ENCODE measurements at places on chromosomes 11 and 22.

DNA sequence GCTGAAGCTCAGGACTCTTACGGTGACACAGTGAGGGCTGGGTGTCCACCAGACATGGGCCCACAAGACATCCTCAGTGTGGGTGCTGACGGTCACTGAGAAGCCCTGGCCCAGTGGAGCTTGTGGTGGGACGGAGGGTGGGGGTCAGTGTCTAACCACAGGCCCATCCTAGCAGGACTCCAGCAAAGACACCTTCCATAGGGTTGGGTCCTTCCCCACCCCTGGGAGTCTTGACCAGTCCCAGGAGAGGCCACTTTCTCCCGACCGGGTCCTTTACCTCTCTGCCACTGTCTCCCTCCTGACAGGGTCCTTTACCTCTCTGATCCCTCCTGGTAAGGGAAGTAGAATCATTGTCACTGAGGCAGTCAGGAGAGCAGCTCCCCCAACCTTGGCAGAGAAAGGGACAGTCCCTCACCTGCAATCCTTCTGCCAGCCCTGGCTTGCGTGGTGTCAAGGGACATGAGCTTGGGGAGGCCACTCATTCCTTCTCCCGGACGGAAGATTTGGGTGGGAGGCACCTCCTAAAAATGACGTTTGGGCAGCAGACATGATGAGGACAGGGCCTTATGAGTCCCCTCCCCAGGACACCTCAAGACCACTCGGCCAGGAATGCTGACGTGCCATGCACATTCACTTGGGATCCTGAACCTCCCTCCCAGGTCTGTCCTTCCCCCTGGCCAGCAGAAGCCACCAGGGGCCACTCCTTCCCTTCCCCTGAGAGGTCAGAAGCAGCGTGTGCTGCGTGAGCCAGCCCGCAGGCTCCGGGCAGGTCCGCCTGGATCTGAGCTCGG, 91.5 kb upstream of the FGF3 start:
- DNase-seq: no peak

GRCh38 chr11:72657411-72658100, 16.7 kb downstream of the PDE2A start:
- no peak for DNase-seq

- DNase-seq: peak; percentile 89
These were observed 16.2 kb downstream of the API5 start for GRCh38 chr11:43327987-43328386.

DNA sequence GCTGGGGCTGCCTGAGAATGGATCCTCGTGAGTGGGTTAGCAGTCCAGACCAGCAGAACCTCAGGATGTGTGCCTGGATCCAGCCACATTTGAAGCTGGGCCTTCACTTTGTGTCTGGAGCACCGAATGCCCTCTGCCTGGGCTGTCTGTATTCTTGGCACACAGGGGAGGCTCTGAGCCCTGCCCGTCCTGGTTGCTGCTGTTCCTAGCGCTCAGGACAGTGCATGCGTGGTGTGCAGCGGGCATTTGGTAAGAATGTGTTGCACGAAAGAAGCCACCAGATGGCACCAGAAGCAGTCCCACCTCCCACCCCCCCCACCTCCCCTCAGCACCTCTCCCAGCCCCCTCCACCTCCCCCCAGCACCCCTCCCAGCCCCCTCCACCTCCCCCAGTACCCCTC, 4.1 kb upstream of the MAPK11 start:
- DNase-seq: peak; percentile 59

GRCh38 chr11:27124514-27125264, 84.1 kb downstream of the BBOX1 start:
- DNase-seq: peak; percentile 52

- DNase-seq: no peak
These were observed 12.2 kb upstream of the MFNG start for GRCh38 chr22:37498289-37498909.

DNA sequence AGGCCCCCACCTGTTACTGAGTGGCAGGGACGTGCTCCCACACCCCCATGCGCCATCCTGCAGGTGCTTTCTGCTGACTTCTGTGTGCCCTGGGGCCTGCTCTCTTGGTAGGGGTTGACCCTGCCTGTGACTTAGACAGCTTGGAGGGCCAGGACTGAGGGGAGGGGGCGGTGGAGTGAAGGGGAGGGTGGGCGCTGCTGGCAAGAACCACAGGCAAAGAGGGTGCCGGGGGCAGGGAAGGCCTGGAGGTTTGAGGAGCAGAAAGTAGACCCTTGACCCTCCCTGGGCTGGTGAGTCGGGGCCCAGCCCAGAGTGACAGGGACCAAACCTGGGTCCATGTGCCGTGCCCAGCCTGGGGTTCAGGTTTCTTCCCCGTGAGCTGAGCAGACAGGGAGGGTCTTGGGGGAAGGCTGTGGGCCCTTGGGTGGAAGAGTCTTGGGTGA, 17.8 kb downstream of the KCNQ1 start:
- no peak for DNase-seq

- no peak for DNase-seq
These were observed 1.9 kb upstream of the SMDT1 start for GRCh38 chr22:42077486-42078125.

DNA sequence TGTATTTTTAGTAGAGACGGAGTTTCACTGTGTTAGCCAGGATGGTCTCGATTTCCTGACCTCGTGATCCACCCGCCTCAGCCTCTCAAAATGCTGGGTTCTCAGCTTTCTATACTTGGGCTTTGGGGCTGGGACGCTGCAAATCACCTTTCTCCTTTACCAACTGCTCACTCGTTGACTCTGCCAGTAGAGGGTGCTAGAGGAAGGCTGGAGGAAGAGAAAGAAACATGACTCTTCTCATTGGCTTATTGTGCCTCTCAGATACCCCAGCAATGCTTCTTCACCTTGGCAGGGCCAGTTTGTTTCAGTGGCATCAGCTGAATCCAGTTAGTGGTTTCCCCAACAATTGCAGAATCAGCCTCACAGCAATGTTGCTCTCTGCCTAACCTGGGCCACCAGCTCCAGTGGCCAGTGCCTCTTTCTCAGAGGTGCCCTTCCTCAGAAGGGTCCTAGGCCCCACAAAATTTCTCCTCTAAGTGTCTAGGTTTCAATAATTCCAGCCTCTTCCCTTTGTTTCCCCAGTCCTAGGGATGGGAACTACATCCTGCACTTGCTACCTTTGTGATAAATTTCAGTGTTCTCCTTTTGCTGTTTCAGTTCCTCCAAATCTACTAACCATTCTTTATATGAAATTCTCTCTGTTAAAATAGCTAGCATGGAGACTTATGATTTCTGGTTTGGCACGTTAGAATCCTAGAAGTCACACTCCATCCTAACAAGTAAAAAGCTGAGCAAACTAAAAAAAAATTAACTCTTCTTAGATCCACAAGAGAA, 71.5 kb upstream of the VSTM5 start:
- peak; percentile 67 for DNase-seq

GRCh38 chr11:71300187-71300586, 47.8 kb upstream of the SHANK2 start:
- no peak for DNase-seq

GRCh38 chr11:122240638-122241037, 124.6 kb upstream of the BLID start:
- DNase-seq: no peak

GRCh38 chr11:134282121-134283045, 6.2 kb downstream of the GLB1L3 start:
- no peak for DNase-seq

DNA sequence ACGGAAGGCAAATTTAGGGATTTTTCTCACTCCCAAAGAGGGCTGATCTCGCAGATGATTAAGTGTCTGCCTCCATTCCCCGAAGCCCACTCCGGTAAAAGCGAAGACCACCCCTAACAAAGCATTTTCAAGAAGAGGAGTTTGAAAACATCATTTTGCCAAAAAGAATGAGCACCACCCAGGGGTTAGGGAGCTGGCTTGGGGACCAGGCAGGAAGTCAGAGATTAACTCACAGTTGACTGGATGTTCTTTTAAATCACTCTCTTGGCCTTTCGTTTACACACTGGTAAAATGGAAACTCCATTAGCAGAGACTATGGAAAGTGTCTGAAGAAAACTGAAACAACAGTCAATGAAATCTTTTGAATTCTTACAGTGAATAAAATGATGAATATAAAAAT, 7.9 kb upstream of the TRIM44 start:
- no peak for DNase-seq

- no peak for DNase-seq
These were observed 103.5 kb downstream of the KCNC1 start for GRCh38 chr11:17838102-17838501.

- DNase-seq: no peak
These were observed 18.8 kb upstream of the ST3GAL4 start for GRCh38 chr11:126336671-126337101.

DNA sequence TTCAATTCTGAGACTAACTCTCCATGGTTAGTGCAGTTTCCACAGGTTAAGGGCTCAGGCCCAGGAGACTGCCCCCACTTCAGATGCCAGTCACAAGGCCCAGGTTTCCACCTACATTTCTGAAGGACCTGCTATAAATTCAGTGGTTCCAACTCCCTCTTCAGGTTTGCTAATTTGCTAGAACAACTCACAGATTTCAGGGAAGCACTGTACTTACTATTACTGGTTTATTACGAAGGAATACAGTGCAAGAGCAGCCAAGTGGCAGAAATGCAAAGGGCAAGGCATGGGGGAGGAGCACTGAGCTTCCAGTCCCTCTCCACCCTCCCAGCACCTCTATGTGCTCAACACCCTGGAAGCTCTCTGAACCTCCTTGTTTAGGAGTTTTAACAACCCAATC, 39.3 kb upstream of the SPON1 start:
- no peak for DNase-seq

GRCh38 chr11:77055101-77055561, 11.6 kb upstream of the CAPN5 start:
- DNase-seq: no peak

DNA sequence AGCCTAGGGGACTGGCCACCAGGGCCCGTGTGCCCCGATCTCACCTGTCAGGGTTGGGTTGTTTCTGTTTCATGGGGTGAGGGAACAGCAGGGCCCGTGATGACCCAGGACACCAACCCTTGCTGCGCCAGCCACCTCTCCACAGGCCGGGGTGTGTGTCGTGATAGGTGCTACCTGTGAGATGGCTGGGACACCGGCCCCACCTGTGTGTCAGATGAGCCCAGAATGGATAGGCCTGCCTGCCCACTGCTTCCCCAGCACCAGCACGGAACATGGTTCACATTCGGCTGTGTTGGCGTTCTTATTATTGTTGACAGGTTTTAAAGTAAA, 7.1 kb downstream of the CLDN5 start:
- DNase-seq: no peak

GRCh38 chr11:73596547-73596946, 1.4 kb downstream of the FAM168A start:
- no peak for DNase-seq
